ENCODE measurements at places on chromosomes 5 and 9. TPM values are rescaled to one million over a fixed set of nuclear protein-coding genes. Genes with fewer than 3 reads are reported as not detected.

DNA sequence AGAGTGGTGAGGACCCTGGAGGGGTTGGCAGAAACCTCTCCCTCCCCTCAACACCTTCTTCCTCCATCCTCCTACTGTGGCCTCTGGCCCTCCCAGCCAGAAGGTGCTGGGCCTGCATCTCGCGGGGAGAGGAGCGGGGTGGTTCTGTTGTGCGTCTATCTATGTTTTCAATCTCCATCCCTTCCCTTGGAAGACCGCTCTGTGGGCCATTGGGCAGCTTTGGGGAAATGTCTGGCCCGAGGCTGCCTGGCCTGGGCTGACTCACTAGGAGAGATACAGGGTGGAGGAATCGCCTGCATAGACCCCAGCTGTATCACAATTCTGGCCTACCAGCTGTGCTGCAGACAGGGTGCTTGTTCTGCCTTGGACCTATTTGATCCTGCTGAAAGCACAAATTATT, 48.4 kb upstream of the DAB2IP start:
- no peak overlapping the region for H3K4me3 ChIP-seq
- H3K27ac ChIP-seq: no peak overlapping the region
- no peak for DNase-seq

DNA sequence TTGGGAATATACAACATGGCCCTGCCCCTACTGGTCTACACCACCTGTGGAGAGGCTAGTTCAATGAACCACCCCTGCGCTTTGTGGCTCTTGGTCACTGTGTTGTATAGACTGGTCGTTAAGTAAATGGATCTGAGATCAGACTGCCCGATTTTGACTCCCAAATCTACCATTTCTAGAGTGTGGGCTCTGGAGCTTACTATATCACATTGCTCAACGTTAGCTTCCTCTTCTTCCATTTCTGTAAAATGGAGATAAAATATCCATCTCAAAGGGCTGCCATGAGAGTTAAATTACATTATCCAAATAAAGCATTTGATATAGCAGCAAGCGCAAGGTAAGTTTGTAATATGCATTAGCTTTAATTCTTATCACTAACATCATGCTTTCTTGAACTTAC, 52.7 kb upstream of the IFNK start:
- peaks cover 33% of the 10 kb centered on the region for H3K36me3 ChIP-seq
- no peak overlapping the region for H3K4me3 ChIP-seq
- no peak overlapping the region for H3K27ac ChIP-seq
- H3K4me1 ChIP-seq: peaks cover 51% of the 10 kb centered on the region

DNA sequence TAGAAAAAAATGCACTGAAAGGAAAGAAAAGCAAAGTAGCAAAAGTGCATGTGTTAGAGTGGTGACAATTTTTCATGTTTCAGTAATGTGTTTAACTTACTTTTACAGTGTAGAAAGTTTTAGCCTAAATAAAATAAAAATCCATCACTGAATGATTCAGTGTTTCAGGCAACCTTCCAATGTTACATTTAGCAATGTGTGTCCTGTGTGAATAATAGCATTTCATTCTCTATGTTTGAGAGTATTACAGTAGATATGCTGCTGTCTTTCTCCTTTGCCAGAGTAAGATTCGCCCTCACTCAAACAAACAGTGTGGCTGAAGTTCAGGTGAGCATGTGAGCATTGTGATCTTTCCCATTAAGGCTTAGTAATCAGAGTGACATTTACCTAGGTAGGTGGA, 171.1 kb downstream of the TARS1 start:
- H3K36me3 ChIP-seq: peaks cover 10% of the 10 kb centered on the region
- DNase-seq: no peak
- H3K4me3 ChIP-seq: no peak overlapping the region
- no peaks in the 10 kb centered on the region for H3K27me3 ChIP-seq
- H3K4me1 ChIP-seq: peaks cover 16% of the 10 kb centered on the region

SNCAIP gene
- total RNA-seq: 31.6 TPM

- H3K36me3 ChIP-seq: no peaks in the 10 kb centered on the region
- H3K4me3 ChIP-seq: no peak overlapping the region
- no peaks in the 10 kb centered on the region for H3K27me3 ChIP-seq
- no peaks in the 10 kb centered on the region for H3K4me1 ChIP-seq
- H3K27ac ChIP-seq: no peak overlapping the region
- no peak for DNase-seq
Observed at GRCh38 chr5:120016717-120017382, 387.5 kb downstream of the FAM170A start.

- peak overlapping the region; percentile 18 for H3K27ac ChIP-seq
Observed at GRCh38 chr9:16679327-16679821, 191.1 kb downstream of the BNC2 start.

Data from type B pancreatic cell (in vitro differentiated cells).